Naive thymus-derived CD4-positive, alpha-beta T cell (primary cell): ENCODE measurements at places on chromosomes 1 and 21.

DNA sequence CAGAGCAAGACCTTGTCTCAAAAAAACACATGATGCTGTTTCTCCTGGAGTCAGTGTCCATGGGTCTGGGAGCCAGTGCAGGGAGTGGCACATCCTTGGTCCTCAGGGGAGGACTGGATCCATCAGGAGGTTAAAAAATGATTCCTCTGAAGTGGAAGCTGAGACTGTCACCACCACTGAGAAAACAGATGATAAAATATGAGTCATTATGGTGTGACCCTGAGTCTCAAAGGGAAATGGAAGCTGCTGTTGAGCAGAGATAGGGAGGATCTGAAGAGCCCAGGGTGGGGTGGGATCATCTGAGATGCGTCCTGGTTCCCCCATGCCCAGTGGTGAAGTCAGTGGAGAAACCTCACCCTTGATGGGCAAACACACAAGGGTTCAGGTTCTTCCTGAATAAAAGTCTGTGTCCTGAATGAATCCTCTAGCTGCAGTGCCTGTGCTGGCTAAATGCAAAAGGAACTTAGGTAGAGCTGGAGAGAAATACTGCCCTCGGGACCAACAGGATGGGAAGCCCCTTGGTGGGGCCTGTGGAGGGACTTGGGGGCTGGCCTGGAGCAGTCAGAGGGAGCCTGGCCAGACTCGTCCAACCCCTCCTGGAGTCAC lies 61.6 kb upstream of the TENT5B start:
- DNase-seq, result no peak

- DNase-seq, result no peak
Measured at GRCh38 chr1:222588135-222588534, 1.6 kb downstream of the TAF1A start.

DNA sequence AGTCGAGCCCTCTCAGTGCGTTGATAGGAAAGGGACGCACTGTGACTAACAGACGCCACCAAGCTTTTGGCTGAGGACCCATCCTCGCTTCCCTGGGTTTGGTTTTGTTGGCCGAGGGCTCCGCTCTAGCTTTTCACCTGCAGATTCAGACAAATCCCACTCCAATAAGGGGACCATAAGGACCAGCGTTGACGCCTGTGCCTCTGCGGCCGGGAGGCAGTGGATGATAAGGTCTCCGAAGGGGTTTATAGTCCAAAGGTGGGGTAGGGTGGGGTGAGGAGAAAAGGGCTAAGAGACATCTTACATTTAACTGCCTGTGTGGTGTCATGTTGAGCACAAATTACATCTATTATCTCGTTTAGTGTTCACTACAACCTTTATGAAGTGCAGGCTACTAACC lies 760 bp downstream of the PEX14 start:
- no peak for DNase-seq

DNA sequence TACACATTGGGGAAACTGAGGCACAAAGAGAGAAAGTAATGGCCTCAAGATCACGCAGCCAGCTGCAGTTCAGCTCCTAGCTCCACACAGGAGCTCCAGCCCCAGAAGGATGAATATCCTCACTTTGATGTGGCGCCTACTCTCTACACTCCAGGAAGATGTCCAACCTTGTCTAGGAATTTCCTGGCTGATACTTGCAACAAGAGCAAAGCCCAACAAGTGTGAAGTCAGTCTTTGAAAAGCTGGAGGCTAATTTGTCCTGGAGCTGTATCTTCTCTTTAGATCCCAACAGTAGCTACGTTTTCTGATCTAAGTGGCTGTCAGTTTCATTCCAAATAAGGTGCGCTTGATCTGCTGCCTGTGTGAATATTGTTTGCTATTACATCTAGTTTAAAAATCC lies 344.9 kb downstream of the PTPRU start:
- no peak for DNase-seq

- no peak for DNase-seq
Measured at GRCh38 chr1:99700020-99700419, 54.1 kb downstream of the PALMD start.

GRCh38 chr1:19909392-19909791 lies 14.0 kb downstream of the PLA2G2E start:
- DNase-seq, result no peak

DNA sequence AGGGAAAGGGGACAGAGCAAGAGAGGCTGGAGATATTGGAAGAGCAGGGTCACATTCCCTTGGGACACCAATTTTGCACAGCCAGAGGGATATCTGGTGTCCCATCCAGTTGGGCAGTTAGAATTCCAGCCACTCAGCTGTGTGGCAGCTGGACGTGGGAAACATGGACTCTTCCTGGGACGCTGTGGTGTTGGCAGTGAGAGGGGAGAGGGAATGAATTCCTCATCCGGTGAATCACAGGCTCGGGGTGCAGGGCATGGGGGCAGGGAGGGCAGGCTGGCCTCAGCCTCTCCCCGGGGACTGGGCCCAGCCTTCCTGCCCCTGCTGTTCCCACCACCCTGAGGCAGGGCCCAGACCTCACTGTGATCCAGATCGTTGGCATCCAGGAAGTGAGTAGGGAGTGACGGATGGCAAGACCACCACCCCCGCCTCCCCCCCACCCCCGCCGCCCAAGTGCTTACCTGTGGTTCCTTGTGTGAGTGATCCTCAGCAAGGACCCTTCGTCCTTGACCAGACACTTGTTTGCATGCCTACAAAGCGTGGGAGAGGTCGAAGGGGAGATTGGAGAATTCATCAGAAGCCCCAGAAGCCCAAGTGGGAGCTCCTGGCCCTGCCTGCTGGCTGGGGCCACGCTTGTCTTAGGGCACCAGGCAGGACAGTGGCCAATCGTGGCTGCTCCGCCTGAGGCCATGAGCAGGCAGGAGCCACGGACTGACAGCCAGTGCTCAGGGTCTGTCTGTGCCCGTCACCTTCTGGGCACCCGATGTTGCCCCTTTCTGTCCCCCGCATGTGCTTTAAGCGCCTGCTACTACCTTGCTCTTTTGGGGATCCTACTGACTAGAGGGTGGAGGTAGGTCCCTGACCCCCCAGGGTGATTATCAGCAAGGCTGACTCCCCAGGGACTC lies 8.7 kb downstream of the WNT3A start:
- no peak for DNase-seq

GRCh38 chr1:96580920-96581319 lies 140.7 kb upstream of the PTBP2 start:
- DNase-seq, result no peak

GRCh38 chr1:227428803-227429202 lies 110.5 kb upstream of the CDC42BPA start:
- DNase-seq, result no peak

- no peak for DNase-seq
Measured at GRCh38 chr1:203244776-203245175, 15.3 kb upstream of the CHIT1 start.

DNA sequence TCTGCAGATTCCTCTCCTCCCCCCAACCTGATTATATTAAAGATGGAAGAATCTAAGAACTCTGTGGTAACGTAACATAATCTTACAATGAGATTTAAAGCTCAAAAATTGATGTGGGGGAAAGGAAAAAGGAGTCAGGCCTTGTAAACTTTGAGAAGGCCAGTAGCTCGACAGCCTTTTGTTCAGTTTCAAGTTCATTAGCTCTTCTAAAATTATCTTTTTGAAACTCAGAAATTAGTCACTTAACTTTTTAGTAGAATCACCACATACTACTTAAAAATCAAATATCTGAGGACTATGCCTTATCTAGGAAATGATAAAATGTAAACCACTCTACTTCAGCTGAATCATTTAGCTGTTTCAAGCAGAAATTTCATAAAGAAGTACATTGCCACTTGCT lies 996.2 kb downstream of the AMY1C start:
- no peak for DNase-seq

- DNase-seq, result no peak
Measured at GRCh38 chr1:93676427-93676826, 5.2 kb downstream of the BCAR3 start.
